ENCODE measurements at places on chromosomes 5 and 9.

- DNase-seq, result peak; percentile 46
Observed at GRCh38 chr5:149730620-149731331, 666 bp downstream of the PPARGC1B start.

DNA sequence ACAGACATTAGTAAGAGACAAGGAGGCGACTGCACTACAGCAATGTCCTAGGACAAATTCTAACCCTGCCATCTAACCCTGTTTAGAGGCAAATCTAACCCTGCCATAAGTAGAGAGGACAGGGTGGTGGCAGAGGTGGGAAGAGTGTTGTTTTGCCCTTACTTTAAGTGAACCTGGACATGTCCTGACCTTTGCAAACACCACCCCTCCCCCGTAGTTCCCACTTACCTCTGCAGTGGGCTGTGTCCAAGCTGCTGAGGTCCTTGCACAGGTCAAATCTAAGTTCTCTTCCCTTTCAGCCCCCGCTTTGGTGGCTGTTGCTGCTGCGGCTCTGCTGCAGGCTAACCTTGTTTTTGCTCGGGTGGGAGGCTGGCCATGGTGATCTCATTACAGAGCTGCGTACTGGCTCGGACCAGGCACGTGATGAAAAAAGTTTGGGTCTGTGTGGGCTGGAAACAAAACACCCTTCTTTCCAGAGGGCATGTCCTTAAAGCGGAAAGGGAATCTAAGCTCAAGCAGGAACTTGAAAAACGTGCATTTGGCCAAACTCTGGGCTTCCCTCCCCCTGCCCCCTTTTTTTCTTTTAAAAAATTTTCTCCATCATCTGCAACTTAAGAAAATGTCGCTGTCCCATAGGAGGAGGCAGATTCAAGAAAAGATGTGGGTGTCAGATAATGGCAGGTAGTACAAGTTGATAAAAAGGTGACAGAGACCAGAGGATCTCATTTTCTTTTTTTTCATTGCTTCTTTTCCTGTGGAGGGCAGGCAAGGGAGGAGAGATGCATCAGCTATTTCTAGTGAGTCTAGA lies at the start of gene FAXDC2:
TSS of gene FAXDC2 (minus strand) at position 349 of the 808 bp plus-strand sequence. CDS start 12,425 bp downstream, outside the sequence.
- no peak for DNase-seq

GRCh38 chr5:120436996-120437395 lies 27.1 kb upstream of the PRR16 start:
- no peak for DNase-seq

DNA sequence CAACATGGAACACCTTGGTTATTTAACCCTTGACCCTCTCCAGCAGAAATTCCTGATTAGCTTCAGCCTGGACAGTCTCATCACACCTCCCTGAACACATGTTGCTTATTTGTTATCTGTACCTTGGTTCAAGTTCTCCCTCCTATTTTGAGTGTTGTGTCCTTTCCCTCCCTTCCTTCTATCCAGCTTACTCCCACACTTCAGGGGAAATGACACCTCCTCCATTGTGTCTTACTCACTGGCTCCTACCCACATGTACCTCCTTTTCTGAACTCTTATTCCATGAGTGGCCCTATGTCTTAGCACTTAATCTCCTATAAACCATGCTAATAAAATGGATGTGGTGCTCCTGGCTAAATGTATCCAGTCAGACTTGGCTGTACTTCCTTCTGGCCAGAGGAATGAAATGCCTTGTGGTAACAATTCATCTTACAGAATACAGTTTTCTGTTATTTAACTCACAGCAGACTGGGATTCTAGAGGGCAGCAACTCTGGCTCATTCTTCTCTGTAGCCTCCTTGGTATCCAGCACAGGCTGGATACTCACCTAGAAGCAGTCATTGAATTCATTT lies 11.2 kb downstream of the LIX1 start:
- DNase-seq, result no peak

DNA sequence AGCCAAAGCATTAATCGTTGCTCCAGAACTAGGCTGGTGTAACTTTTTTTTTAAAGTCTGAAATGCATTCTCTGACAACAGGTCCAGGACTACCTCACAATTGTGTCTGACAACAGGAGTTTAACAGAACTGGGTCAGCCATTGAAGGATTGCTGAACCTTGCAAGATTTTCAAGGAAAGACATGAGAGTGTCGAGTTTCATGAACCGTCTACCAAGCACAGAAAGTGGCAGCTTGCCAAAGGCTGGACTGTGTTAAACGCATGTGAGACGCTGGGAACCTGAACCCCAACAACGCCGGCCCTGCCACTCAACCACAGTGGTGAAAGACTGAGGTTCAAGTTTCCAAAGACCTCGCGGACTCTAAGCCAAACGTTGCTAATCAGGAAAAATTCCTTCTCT lies 79.1 kb downstream of the LHFPL2 start:
- no peak for DNase-seq

- no peak for DNase-seq
Observed at GRCh38 chr5:366541-367357, 45.2 kb downstream of the AHRR start.

DNA sequence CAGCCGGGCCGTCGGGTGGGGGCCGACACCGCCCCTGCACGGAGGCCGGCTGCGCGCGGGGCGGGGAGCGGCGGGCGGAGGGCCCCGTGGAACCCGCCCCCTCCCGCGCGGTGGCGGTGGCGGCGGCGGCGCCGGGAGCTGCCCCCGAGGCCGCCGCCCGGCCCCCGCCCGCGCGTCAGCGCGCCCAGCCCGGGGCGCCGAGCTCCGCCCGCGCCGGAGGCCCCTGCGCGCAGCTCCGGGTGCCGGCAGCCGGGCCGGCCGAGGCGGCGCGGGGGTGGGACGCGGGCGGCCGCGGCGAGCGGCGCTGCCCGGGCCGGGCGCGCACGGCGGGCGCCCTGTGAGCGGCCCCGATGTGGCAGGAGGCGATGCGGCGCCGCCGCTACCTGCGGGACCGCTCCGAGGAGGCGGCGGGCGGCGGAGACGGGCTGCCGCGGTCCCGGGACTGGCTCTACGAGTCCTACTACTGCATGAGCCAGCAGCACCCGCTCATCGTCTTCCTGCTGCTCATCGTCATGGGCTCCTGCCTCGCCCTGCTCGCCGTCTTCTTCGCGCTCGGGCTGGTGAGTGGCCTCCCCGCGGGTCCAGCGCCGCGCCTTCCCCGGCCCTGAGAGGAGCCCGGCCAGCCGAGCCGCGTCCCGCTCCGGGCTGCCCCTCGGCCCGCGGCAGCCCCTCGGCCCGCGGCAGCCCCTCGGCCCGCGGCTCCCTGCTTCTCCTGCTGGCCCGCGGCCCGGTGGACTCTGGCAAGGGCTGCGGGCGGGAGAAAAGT lies at the start of gene ADCY2:
TSS of gene ADCY2 (plus strand) at position 192 of the 766 bp plus-strand sequence. CDS start at position 351, 159 bp downstream.
- no peak for DNase-seq

GRCh38 chr9:133637451-133638055 lies 1.4 kb downstream of the DBH start:
- DNase-seq, result no peak

Measured in stimulated activated CD4-positive, alpha-beta T cell treated with anti-CD3 and anti-CD28 coated beads, TNF-alpha, amount 100 ng/mL, for 1 hour (primary cell).